ENCODE measurements at places on chromosomes 12 and 14.

DNA sequence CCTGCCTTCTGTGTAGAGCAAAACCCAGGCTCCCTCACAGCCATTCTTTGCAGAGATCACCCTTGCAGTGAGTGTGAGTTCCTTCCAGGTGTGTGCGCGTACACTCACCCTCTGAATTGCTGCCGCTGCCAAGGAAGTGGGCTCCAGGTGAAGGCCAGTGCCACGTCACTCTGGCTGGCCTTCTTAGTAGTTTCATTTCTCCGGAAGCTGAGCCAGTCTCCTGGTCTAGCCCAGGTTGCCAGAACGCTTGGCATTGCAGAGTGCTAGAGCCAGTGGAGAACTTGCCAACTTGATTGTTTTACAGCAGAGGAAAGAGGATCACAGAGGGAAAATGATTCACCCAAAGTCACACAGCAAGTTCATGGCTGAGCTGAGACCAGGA, 11.0 kb downstream of the CBLN3 start:
- DNase-seq, result no peak

DNA sequence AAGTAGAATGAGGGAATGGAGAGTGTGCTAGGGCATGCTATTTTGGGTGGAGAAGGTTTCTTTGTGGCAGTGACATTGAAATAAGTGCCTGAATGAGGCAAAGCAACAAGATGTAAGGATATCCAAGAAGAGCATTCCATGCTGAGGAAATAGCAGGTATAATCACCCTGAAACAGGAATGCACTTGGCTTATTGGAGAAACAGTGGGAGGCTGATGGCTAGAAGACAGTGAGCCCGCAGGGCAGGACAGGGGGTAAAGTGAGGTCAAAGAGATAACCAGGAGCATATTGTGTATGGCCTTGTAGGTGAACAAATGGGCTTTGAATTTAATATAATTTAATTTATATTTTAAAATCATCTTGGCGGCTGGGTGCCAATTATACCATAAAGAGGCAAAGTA, 877.0 kb downstream of the DIO2 start:
- no peak for DNase-seq

- DNase-seq, result no peak
These were observed 69.2 kb downstream of the C2CD5 start for GRCh38 chr12:22474970-22475720.

DNA sequence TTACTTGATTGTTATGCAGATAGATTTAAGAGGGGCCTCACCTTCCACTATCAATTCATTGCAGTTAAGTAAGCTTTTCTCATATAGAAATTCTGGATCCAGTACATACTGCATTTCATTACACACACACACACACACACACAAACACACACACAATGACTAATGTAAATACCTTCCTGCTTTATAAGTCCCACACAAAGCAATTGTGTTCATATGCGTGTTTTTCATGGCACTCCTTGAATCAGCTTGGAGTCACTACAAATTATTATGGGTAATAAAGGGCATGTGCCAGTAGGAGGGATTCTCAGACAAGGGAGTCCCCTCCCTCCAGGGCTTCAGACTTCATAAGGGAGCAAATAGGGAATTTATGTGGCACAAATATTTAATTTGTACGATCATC, 4.5 kb downstream of the MIPOL1 start:
- no peak for DNase-seq

DNA sequence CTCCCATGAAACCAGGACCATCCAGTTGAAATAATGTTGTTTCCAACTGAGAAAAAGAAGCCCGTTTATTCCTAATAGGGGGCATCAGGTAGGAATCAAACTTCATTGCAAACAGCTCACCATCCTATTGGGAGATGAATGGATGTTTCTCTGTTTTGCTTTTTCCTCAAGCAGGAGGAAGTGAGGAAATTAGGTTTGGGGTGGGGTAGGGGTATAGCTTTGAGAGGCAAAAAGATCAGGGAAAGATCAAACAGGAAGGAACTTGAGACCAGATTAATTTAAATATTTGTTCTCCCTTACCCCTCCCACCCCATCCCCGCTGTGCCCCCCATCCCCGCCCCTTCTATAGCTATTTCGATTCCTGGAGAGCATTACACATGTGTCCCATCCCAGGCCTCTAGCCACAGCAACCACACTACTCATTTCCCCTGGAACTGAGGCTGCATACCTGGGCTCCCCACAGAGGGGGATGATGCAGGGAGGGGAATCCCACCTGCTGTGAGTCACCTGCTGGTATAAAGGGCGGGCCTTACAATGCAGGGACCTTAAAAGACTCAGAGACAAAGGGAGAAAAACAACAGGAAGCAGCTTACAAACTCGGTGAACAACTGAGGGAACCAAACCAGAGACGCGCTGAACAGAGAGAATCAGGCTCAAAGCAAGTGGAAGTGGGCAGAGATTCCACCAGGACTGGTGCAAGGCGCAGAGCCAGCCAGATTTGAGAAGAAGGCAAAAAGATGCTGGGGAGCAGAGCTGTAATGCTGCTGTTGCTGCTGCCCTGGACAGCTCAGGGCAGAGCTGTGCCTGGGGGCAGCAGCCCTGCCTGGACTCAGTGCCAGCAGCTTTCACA, at the start of gene IL23A:
Gene IL23A (plus strand): TSS at position 577 of the 850 bp plus-strand sequence. CDS start 161 bp downstream, at position 738.
- no peak for DNase-seq

Data from HCT116 (cell line).